ENCODE measurements at places on chromosomes 7 and 10.

- no peak for DNase-seq
These were observed 202.9 kb downstream of the GLRX3 start for GRCh38 chr10:130339091-130339490.

GRCh38 chr7:40733578-40733977 is 598.8 kb downstream of the SUGCT start:
- peak; percentile 94 for DNase-seq

GRCh38 chr10:125768219-125768855 is 7.3 kb downstream of the MMP21 start:
- DNase-seq: no peak

DNA sequence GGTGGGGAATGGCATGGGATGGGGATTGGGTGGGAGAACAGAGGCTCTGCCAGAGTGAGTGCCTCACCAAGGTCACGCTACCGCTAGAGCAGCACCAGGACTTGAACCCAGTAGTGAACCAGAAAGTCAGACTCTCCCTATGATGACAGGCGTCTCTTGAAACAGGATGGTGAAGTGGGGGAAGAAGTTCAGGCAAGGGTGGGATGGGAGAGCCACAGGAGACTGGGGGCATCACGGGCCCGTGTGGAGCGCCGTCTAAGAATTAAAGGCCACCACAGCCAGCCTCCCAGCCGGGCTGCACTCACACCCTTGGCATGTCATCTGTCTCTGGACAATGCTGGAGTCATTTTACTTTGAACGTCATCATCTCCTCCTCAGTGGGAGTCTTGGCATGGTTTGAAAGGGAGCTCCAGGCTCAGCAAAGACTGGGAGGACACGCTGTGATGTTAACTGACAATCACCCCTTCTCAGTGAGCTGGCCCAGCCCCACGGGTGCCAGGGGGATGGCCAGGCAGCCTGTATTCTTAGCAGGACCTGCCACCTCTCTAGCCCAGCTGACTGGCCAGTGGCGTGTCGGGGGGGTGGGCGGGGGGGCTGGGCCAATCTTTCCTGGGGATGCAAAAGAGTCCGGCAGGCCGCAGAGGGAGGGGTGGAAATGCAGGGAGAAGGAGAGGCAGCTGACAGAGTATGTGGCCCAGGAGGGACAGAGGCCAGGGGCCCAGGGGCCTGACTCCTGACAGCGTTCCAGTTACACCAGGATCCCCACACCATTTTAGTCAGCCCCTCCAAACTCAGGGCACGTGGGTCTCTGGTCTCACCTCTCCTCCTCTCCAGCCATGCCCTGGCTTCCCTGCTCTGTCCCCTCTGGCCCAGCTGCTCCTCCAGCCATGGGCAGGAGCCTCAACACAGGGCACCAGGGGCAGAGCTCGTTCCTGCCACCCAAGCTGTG is 96.2 kb downstream of the VOPP1 start:
- no peak for DNase-seq

- DNase-seq: no peak
These were observed 1.4 kb downstream of the HPS6 start for GRCh38 chr10:102066399-102067088.

DNA sequence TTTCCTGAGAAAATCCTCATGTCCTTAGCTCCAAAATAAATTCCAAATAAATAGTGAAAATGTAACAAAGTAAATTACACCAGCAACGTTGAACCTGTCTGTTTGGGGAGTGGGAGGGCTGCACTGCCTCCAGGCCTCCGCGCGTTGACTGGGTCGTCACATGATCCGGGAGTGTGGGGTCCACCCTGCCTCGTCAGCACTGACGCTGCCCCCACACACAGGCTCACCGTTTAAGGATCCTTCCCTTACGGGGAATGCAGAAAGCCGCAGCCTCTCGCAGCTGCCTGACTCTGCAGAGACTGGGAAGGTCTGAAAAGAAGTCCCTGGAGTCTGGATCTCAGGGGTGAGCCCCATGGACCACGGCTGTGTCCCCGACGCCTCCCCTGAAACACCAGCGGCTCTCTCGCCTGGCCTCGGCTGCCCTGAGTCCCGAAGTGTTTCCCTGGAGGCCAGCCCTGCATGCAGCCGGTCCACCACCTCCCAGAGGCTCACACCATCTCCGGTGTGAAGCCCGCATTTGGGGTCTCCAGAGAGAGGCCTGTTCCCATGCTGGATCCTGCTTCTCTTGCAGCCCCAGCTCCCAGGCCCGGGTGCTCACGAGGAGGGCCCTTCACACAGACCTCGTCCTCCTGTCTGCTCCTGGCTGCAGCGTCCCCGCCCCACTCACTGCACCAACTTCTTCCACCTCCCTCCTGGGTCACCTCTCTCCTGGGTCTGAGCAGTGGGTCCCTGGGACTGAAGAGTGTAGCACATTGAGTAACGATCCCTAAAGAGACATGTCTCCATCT is 49.5 kb upstream of the ADGRA1 start:
- DNase-seq: no peak
